Epithelial cell of prostate (primary cell): ENCODE measurements at places on chromosomes 7 and 10.

DNA sequence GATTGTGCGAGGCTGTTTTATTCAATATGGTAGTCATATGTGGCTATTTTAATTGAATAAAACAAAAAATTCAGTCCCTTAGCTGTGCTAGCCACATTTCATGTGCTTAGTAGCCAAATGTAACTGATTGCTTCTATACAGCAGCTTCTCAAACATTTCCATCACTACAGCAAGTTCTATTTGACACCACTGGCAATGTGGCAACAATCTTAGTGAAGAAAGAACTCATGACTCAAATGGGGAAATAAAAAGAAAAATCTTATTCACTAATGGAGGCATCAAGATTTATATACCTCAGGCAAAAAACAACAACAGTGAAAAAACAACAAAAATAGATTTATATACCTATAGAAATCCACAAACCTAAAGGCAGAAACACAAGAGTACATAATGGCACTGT, 17.9 kb downstream of the SEM1 start:
- no peak for DNase-seq

DNA sequence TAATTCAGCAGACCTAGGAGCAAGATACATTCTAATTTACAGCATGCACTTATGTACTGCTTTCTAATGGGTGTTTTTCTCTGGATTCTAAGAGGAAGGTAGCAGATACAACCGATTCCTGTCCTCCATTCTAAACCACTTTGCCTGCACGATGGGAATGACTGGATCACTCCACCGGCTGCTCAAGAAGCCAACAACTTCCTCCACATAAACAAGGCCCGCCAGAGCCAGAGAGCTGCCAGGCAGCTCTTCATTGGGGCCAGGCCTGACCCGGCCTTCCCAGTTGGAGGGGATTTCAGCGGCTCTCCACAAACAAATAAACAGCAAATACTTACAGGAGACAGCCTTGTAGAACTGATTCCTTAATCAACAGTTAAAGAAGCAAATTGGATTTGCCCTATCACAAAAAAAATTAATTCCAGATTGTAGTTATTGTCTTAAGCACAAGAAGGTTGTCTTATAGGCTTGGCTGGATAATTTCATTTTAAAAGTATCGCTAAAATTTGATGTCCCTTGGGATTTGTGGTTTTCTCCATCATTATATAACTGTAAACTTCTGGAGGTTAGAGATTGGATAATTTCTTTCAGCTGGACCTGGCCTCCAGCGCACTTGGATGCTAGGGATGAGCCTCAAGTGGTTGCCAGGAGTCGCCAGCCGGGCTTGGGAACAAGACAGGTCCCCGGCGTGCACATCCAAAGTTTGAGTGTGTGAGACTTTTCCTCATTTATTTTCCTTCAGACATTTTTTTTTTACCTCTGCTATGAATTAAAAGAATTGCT, 20.9 kb downstream of the EBF3 start:
- no peak for DNase-seq

DNA sequence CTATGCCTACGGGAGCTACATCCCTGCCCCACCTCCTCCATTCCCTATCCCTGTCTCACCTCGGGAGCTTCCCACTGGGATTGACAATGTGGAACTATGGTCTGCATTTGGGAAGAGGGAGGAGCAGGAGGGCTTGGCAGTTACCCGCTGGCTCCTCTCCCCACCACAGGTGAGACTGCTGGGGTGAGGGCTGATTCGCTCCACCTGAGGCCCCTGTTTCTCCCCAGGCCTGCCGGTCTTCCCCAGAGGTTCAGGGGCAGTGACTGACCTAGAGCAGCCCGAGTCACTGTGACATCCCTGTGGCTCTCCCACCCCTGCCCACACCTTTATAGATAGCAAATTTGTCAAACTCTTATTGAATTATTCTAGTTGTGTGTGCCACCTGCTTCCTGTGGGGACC, 252.6 kb downstream of the GLRX3 start:
- no peak for DNase-seq

DNA sequence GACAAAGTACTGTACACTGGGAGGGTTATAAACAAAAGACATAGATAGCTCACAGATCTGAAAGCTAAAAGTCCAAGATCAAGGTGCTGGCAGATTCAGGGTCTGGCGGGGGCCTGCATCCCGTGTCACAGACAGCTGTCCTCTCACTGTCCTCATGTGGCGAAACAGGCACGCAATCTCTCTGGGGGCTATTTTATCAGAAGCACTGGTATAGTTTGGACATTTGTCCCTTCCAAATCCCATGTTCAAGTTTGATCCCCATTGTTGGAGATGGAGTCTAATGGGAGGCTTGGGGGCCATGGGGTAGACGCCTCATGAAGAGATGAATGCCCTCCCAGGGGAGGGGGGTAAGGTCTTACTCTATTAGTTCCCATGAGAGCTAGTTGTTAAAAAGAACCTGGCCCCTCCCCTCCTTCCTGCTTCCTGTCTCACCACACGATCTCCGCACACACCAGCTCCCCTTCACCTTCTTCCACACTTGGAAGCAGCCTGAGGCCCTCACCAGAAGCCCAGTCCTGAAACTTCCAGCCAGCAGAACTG, 72.5 kb upstream of the UCN3 start:
- no peak for DNase-seq

DNA sequence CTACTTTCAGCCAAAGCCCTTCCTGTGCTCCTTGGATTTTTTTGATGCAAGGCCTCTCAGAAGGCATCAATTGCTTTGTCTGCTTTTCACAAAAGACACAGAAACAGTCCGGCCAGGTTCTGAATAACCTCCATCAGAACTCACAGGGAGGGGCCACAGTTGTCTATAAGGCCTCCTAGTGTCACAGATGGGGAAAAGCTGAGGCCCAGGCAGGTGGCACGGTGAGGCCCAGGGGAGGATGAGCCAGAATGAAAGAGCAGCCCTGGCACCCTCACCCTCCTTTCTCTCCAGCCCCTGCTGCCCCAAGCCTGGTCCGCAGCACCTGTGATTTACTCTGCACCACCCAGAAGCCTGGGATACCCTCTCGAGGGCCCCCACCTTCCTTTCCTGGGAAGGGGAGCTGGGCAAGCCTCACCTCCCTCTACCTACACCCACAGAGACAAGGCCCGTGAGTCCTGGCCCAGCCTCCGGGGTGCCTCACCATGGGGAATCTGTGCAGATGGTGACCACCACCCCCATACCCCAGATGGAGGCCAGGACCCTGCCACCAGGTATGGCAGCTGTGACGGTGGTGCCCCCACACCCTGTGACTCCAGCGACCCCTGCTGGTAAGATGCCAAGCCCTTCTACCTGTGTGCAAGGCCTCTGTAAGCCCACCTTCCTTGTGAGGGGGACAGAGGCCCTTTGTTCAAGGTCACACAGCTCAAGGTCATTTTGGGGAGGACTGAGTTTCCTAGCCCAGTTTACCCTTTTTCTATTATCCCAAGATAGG, 26.2 kb upstream of the ZNF467 start:
- DNase-seq: no peak

GRCh38 chr7:3133811-3134385, 90.2 kb upstream of the CARD11 start:
- no peak for DNase-seq

DNA sequence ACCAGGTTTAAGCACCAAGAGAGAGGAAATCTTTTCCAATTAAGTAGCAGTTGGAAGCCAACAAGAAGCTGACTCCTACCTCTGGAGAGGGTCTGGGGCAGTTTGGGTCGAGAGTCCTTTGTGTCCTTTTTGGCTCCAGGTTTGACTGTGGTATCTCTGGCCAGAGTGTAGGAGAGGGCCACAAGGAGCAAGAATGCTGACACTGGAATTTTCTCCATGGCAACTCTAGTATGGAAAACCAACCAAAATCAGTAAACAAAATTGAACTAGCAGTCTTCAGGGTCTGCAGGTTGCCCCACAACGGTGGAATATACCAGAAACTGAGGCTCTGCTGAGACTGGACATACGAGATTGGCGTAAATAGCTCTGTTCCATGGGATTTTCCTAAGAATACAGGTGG, 3.2 kb downstream of the AGR2 start:
- DNase-seq: no peak

GRCh38 chr10:26805567-26806245, 55.1 kb downstream of the ABI1 start:
- DNase-seq: no peak

- DNase-seq: no peak
Observed at GRCh38 chr10:84540617-84541288, 212.4 kb downstream of the CCSER2 start.

DNA sequence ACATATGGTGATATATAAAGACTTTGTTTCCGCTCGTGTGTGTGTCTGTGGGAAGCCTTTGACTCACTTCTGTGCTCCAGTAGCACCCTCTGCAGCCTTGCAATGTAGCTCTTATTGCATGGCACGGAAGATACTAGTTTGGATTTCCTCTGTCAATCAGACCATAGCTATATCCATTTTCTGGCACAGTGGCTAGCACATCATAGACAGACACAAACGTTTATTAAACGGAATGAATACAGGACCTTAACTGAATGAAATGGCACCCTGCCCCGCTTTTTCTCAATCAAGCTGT, 124.0 kb upstream of the PTPN20 start:
- DNase-seq: no peak

- no peak for DNase-seq
Observed at GRCh38 chr7:90717296-90718060, 121.4 kb downstream of the CDK14 start.

DNA sequence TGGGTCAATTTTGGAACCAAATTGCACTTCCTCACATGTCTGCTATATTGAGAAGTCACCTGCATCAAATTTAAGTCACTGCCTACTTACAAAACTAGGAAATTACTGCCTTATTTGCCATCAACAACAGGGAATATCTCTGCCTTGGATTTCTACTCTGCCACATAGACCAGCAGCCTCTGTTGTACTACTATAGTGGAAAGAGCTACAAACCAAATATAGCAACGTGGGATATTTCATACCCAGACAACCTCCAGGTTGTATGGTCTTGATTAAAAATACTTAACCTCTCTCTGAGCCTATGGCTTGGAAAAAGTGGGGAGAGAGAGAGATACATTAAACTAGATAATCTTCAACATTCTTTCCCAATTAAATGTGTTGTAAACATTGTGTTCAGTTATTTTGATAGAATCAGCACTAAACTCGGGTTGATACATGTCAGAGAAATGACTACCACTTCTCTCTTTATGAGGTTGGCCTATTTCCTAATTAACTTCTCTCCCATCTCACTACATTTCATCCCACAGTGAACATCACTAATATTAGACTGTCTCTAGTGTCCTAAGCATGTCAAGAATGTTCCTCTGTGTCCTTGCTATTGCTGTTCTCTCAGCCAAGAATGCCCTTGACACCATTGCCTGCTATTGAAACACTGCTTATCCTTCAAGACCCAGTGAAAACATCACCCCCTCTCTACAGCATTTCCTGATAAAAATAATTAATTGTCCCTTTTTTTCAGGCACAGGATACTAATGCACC, 421.2 kb downstream of the IPMK start:
- no peak for DNase-seq

- no peak for DNase-seq
Observed at GRCh38 chr10:124739986-124740368, 4.2 kb downstream of the FAM53B start.

- DNase-seq: peak; percentile 88
Observed at GRCh38 chr10:93458821-93459257, 23.3 kb downstream of the MYOF start.

DNA sequence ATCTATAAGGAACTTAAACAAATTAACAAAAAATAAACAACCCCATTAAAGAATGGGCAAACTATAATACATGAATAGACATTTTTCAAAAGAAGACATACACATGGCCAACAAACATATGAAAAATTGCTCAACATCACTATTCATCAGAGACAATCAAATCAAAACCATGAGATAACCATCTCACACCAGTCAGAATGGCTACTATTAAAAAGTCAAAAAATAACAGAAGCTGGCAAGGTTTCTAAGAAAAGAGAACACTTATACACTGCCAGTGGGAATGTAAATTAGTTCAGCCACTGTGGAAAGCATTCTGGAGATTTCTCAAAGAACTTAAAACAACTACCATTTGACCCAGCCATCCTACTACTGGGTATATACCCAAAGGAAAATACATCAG, 280.5 kb downstream of the THSD7A start:
- no peak for DNase-seq

- DNase-seq: no peak
Observed at GRCh38 chr7:113100121-113100603, 13.5 kb upstream of the GPR85 start.

- DNase-seq: no peak
Observed at GRCh38 chr10:69826789-69827554, 25.3 kb downstream of the COL13A1 start.

GRCh38 chr10:92830478-92831389, 17.6 kb upstream of the EXOC6 start:
- DNase-seq: no peak

DNA sequence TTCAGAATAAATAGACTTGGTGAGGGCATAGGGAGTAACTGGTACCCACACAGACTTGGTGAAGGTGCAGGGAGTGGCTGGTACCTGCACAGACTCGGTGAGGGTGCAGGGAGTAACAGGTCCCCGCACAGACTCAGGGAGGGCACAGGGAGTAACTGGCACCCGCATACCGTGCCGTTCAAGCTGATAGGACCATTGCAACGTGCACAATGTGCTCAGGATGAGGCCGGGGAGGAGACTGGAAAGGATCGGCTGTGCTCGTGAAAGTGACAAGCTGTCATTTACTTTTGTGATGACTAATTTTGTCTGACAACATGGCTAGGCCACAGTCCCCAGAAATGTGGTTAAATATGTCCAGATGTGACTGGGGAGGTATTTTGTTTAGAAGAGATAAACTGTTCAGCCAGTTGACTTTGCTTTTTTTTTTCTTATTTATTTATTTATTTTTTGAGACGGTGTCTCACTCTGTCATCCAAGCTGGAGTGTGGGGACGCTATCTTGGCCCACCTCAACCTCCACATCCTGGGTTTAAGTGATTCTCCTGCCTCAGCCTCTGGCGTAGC, 76.2 kb upstream of the NMT2 start:
- no peak for DNase-seq

GRCh38 chr7:29102558-29103151, 43.7 kb downstream of the CPVL start:
- DNase-seq: no peak

GRCh38 chr10:20686015-20686635, 211.0 kb downstream of the NEBL start:
- DNase-seq: no peak

- DNase-seq: no peak
Observed at GRCh38 chr10:13911821-13912520, 325.2 kb downstream of the PRPF18 start.

DNA sequence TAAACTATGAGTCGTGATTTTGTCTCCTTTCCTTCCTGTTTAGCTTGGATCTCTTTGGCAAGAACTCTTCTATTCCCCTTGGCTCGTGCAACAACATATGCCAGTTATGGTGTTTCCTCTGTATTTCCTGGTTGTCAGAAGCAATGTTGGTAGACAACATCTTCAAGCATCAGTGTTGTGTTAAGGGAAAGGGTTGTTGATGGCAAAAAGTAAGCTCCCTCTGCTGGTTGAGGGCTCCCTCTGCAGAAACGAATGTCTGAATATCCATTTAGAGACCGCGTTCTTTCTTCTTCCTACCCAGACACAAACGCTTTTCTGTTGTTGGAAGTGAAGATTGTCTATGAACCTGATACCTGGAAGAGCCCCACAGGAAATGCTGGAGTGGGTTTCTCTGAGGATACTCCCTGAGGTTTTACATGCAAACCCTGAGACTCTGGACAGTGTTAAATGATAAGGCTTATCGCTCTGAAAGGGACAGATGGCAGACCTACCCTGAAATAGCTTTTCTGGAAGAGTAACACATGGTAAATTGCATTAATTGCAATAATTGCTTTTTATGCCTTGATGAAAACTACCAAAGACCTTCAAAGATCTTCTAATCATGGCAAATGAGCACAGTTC, 23.5 kb upstream of the C1QL3 start:
- DNase-seq: peak; percentile 2

GRCh38 chr7:106731646-106732444, 70.9 kb upstream of the CCDC71L start:
- no peak for DNase-seq
